ENCODE measurements at places on chromosomes 6 and 20. TPM values are rescaled to one million over a fixed set of nuclear protein-coding genes. Genes with fewer than 3 reads are reported as not detected.

ATF6B gene
- total RNA-seq: 32.6 TPM

SIRPB2 gene
- 1.7 TPM for total RNA-seq

GRCh38 chr6:166772518-166772917 lies 145.5 kb upstream of the RPS6KA2 start:
- no peaks in the 10 kb centered on the region for H3K27me3 ChIP-seq
- no peak overlapping the region for H3K4me3 ChIP-seq
- DNase-seq: no peak
- H3K27ac ChIP-seq: no peak overlapping the region

- H3K4me1 ChIP-seq: no peaks in the 10 kb centered on the region
- no peaks in the 10 kb centered on the region for H3K27me3 ChIP-seq
- no peak overlapping the region for H3K4me3 ChIP-seq
- DNase-seq: no peak
Observed at GRCh38 chr6:74459260-74459659, 746.6 kb downstream of the COL12A1 start.

GRCh38 chr6:111342913-111343312 lies 140.1 kb downstream of the REV3L start:
- no peaks in the 10 kb centered on the region for H3K27me3 ChIP-seq
- no peak overlapping the region for H3K27ac ChIP-seq
- no peaks in the 10 kb centered on the region for H3K4me1 ChIP-seq
- no peaks in the 10 kb centered on the region for H3K36me3 ChIP-seq
- no peak overlapping the region for H3K4me3 ChIP-seq

DNA sequence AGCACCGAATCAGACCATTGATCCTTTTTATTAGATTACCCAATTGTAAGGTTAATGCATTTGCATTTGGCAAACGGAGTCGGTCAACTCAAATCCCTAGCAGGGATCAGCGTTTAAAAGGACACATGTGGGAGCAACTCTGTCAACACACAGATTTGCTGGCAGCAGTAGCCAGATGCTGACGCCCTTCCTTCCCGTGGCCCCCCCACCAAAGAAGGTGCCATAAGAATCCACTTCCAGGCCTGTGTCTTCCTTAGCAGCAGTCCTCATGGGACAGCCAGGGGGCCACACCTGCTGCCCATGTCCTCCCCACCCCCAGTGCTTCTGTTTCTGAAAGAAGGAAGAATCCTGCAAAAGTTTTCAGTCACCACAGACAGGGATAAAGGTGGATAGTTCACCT lies 24.5 kb upstream of the MAFB start:
- no peaks in the 10 kb centered on the region for H3K36me3 ChIP-seq
- DNase-seq: no peak
- H3K4me3 ChIP-seq: no peak overlapping the region
- no peaks in the 10 kb centered on the region for H3K27me3 ChIP-seq
- no peak overlapping the region for H3K27ac ChIP-seq

DNA sequence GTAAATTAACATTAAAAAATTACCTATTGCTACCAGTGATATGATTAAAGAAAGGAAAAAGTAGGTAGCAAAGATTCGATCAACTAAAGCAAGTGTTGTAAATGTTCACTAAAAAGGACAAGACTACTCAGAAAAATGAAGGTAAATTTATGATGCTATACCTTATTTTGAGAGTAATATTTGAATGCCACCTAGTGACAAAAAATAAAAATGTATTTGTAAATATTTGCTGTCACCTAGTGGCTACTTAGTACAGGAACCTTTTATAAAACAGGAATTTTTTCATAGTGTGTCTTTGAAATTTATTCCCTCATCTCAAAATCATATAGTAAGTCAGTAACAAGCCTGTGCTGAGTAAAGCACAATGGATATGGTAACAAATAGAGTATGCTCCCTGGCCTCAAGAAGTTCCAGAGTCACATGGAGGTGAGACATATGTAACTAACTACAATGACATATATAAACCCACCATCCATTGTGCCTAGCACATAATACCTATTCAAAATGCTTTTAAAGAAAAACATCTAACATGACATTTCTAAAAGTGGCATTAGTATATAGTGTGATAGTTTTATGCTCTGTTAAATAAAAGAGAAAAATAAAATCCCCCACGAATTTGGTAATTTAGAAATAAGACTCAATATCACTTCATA lies 193.1 kb upstream of the SIM1 start:
- H3K4me1 ChIP-seq: no peaks in the 10 kb centered on the region
- H3K4me3 ChIP-seq: no peak overlapping the region
- H3K27ac ChIP-seq: no peak overlapping the region
- no peaks in the 10 kb centered on the region for H3K27me3 ChIP-seq

- H3K4me1 ChIP-seq: no peaks in the 10 kb centered on the region
- H3K36me3 ChIP-seq: no peaks in the 10 kb centered on the region
- H3K27me3 ChIP-seq: no peaks in the 10 kb centered on the region
- H3K4me3 ChIP-seq: no peak overlapping the region
- DNase-seq: no peak
Observed at GRCh38 chr6:131638013-131638412, 911 bp downstream of the ENPP3 start.

DNA sequence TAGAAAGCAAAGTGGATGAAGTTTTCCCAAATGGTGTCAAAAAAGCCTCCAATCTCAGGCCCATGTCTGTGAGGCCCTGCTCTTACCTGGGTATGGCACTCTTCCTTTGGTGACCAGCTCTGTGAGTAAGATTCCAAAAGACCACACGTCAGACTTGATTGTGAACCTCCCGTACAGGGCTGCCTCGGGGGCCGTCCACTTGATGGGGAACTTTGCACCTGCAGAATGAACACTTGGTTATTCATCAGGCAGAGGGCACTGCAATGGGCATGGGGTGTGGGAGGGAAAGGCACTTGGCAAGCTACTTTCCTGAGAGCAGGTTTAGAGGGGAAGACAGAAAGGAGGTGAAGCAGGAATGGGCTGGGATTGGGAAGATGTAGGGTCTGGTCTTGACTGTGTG lies 68.7 kb upstream of the TRAF3IP2 start:
- H3K4me3 ChIP-seq: no peak overlapping the region
- no peak for DNase-seq
- no peaks in the 10 kb centered on the region for H3K4me1 ChIP-seq
- no peak overlapping the region for H3K27ac ChIP-seq
- H3K27me3 ChIP-seq: no peaks in the 10 kb centered on the region

DNA sequence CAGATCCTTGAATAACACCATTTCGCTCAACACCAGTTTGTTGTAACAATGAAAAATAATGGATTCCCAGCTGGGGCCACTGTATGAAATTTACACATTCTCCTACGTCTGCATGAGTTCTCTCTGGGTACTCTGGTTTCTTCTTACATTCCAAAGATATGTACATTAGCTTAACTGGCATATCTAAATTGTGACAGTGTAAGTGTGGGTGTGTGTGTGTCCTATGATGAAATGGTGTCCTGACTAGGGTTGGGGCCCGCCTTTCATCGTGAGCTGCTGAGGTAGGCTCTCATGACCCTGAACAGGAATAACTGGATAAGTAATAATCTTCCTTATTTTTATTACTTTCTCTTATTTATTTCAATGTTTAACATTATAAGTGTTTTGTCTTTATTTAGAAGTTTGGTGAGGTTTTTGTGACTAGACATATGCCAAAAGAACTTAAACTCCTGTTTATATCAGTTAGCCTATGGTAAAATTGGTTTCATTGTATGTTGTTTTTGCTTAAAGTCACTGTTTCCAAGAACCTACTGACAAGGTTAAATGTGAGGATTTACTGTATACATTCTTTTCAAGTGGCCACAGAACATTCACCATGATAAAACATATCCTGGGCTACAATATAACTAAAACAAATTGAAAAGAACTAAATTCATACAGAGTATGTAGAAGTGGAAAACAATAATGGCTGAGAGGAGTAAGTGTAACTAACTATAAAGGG lies 42.4 kb downstream of the RBL1 start:
- no peak for DNase-seq
- H3K4me1 ChIP-seq: no peaks in the 10 kb centered on the region
- H3K4me3 ChIP-seq: no peak overlapping the region
- H3K27me3 ChIP-seq: no peaks in the 10 kb centered on the region
- no peaks in the 10 kb centered on the region for H3K36me3 ChIP-seq

DNA sequence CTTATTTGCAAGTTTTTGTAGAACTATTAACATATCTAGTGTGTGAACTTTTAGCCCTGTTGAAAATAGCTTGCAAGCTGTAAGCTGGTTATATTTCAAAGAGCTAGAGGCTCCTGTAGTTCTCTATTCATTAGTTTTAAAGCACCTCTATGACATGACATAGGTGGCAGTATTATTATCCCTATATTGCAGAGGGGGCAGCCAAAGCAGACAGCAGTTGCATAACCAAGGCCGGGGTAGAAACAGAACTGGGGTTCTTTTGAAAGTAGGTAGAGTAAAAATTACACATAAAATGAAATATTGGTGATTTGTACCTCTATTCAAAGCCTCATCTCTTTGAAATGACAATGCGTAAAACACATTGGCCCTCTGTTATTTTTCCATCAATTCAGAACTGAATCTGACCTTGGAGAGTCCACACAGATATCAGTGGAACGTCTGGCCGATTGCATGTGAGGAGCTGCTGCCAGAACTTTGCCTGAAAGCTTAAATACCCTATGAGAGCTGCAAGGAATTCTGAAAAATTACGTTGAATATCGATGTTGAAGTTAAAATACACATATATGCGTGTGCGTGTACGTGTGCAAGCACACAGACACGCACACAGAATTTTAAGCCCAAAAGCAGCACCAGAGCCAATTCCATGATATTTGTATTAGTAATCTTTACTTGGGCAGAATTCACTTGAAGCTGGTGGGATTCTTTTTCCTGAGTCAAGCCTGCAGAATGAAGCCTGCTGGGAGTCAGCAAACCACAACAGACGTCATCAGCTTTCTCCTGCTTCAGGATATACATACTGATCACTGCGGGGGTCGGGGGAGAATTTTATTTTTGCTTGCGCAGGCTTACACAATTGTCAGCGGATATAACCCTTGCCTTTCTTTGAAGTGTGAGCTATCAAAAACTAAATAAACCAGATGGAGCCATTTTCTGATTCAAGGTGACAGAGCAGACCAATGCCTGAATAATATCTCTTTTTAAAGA lies 163.2 kb downstream of the PDE7B start:
- H3K36me3 ChIP-seq: no peaks in the 10 kb centered on the region
- DNase-seq: no peak
- no peak overlapping the region for H3K4me3 ChIP-seq
- H3K4me1 ChIP-seq: no peaks in the 10 kb centered on the region
- H3K27me3 ChIP-seq: no peaks in the 10 kb centered on the region
- no peak overlapping the region for H3K27ac ChIP-seq

DNA sequence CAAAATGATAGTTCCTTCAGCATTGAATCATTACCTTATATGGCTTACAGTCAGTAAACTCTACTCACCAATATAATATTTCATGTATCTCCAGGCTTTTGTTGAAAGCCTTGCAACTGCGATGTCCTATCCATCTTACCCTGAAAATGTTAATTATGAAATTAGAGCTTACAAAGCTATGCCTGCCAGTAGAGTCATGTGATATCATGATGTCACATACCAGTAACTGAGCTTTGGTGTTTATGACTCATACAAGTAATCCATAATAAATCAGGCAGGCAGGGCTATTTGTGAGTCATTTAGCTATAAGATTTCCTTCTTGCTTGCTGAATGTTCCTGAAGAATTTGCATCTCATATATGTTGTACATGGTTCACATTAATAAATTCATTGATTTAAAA lies 44.9 kb upstream of the FAM83B start:
- H3K27ac ChIP-seq: no peak overlapping the region
- H3K4me1 ChIP-seq: no peaks in the 10 kb centered on the region
- no peak overlapping the region for H3K4me3 ChIP-seq
- H3K36me3 ChIP-seq: no peaks in the 10 kb centered on the region
- no peak for DNase-seq

DNA sequence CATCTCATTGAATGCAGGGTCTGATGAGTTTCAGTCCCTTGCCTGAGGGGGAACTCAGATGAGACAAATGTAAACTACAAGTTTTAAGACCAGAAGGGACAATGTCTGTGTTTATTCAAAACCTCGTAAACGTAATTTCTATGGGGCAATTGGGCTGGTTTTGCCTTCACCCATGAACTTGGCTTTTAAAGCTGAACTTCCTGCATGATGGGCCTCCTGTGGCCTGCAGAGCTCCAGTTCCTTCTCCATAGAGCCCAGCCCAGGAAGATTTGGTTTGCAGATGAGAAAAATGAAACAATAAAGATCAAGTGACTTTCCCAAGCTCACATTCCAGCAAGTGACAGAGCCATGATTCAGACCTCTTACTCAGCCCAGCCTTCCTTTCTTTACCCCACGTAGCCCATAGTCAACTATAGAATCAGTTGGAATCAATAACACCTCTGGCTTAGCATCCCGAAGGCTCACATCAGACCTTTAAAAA lies 612.3 kb downstream of the UTRN start:
- no peaks in the 10 kb centered on the region for H3K36me3 ChIP-seq
- no peaks in the 10 kb centered on the region for H3K27me3 ChIP-seq
- no peak overlapping the region for H3K27ac ChIP-seq
- H3K4me1 ChIP-seq: no peaks in the 10 kb centered on the region
- no peak overlapping the region for H3K4me3 ChIP-seq

DNA sequence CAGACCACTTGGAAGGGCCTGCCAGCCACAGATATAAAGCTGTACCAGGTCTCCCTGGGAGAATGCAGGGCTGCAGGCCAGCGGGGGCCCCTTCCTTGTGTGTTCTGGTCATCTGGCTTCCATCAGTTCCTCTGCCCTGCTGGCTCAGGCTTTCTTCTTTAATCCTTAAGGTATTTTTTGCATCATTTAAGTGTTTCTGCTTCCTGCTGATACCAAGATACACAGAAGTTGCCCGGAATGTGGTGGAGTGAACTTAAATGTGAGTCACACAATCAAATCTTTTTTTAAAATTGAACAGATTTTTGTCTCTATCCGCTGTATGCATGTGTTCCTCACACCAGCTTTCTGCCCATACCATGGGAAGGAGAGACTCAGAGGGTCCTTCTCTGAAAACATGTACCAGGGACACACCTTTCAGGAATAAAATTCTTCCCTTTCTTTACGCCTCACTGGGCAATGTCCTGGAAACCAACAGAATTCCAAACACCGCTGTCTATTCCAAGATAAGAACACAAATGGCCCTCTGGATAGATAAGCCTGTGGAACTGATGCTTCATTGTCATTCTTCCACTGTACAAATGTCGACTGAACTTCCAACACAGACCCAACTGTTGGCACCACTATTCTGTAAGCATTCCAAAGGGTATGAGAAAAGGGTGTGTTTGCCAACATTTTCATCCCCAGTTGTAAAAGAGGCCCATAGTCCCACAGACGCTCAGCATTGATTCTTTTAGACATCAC lies 206.2 kb upstream of the MYLIP start:
- no peak overlapping the region for H3K4me3 ChIP-seq
- H3K27ac ChIP-seq: peak overlapping the region; percentile 31
- H3K4me1 ChIP-seq: no peaks in the 10 kb centered on the region
- no peaks in the 10 kb centered on the region for H3K27me3 ChIP-seq
- H3K36me3 ChIP-seq: no peaks in the 10 kb centered on the region
- DNase-seq: peak; percentile 53

- no peaks in the 10 kb centered on the region for H3K4me1 ChIP-seq
- H3K27ac ChIP-seq: peak overlapping the region; percentile 73
- no peaks in the 10 kb centered on the region for H3K36me3 ChIP-seq
Observed at GRCh38 chr20:16575390-16576140, 2.3 kb upstream of the KIF16B start.

- no peak for DNase-seq
- no peaks in the 10 kb centered on the region for H3K36me3 ChIP-seq
- H3K4me3 ChIP-seq: no peak overlapping the region
- no peaks in the 10 kb centered on the region for H3K27me3 ChIP-seq
- no peaks in the 10 kb centered on the region for H3K4me1 ChIP-seq
Observed at GRCh38 chr20:53360852-53361251, 232.8 kb downstream of the ZNF217 start.

Measured in uterus (tissue), 4 donors.